NCI-H1092 (cell line): ENCODE measurements at places on chromosomes 4 and X.

- DNase-seq: no peak
Observed at GRCh38 chr4:86432559-86433134, 72.8 kb upstream of the MAPK10 start.

DNA sequence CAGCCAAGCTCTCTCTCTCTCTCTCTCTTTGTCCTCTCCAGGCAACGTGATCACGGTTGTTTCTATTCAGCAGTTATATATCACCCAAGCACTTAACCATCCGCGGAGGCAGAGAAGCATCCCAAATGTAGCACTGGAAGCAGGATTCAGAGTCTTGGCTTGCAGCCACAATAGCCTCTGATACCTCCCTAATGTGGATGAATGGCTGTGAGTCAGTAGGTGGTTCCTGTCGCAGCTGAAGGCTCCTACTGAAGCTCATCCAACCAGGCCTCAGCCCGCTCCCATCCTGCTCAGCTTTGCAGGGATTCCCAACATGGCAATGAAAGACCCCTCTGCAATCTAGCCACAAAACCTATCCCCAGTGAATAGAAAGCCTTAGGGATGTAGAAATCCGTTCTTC is 5.1 kb downstream of the HS6ST2 start:
- DNase-seq: no peak

DNA sequence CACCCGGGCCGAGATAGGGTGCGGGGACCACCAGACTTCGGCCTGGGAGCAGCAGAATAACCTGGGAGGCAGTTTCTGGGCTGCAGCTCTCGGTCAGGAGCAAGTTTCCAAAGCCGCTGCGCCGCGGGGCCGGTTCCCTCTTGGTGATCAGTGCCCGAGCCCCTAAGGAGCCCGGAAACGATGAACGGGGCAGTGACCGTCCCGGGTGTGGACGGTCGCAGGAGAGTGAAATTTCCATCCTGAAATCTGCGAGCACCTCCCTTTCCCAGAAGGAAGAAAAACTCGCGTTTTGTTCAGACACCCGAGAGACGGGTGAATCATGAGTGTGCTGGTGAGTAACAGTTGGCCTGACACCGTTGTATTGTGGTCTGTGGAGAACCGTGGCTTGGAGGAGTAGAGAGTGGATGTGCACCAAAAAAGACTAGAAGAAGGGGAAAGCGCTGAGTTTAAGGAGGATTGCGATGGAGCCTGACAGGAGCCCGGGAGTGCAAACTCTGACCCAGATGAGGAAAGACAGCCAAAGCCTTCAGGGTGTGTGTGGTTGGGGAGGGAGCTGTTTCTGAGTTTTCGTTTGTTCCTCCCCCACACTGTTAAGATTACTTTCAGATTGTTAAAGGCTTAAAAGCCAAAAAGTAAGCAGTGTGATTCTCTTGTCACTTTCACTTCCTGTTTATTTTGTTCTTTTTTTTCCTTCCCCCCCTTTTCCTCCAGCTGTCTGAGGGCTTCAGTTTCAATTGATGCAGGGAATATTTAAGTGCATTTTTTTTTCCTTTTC is 828 bp downstream of the MCUB start:
- no peak for DNase-seq

- no peak for DNase-seq
Observed at GRCh38 chrX:130788786-130789581, 114.0 kb downstream of the ENOX2 start.

DNA sequence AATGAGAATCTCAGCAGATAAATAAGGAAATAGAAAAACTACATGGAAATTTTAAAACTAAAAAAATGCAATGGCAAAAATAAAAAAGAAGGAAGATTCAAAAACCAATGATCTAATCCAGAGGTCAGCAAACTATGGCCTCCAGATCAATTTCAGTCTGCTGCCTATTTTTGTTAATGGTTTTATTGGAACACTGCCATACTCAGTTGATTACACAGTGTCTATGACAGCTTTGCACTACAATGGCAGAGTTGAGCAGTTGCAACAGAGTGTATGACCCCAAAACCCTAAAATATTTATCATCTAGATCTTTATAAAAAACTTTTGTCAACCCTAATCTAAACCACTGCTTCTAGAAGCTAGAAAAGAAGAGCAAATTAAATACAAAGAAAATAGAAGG is 170.3 kb downstream of the RAB28 start:
- DNase-seq: peak; percentile 75
